Heart left ventricle (tissue), 16 donors: ENCODE measurements at places on chromosomes 13 and 19. TPM values are rescaled to one million over a fixed set of nuclear protein-coding genes. Genes with fewer than 3 reads are reported as not detected.

CLPTM1 gene
- total RNA-seq, result 89.9 TPM

ZNF534 gene
- 0.38 TPM for total RNA-seq

GRCh38 chr13:90362707-90363106 lies 984.8 kb upstream of the MIR17HG start:
- no peak overlapping the region for H3K4me3 ChIP-seq
- H3K27me3 ChIP-seq, result no peaks in the 10 kb centered on the region
- no peaks in the 10 kb centered on the region for H3K4me1 ChIP-seq
- no peaks in the 10 kb centered on the region for H3K36me3 ChIP-seq
- no peak for DNase-seq
- no peak overlapping the region for H3K27ac ChIP-seq

GRCh38 chr19:5850743-5851293 lies 431 bp downstream of the FUT3 start:
- H3K27ac ChIP-seq, result no peak overlapping the region
- no peaks in the 10 kb centered on the region for H3K36me3 ChIP-seq
- no peaks in the 10 kb centered on the region for H3K27me3 ChIP-seq

DNA sequence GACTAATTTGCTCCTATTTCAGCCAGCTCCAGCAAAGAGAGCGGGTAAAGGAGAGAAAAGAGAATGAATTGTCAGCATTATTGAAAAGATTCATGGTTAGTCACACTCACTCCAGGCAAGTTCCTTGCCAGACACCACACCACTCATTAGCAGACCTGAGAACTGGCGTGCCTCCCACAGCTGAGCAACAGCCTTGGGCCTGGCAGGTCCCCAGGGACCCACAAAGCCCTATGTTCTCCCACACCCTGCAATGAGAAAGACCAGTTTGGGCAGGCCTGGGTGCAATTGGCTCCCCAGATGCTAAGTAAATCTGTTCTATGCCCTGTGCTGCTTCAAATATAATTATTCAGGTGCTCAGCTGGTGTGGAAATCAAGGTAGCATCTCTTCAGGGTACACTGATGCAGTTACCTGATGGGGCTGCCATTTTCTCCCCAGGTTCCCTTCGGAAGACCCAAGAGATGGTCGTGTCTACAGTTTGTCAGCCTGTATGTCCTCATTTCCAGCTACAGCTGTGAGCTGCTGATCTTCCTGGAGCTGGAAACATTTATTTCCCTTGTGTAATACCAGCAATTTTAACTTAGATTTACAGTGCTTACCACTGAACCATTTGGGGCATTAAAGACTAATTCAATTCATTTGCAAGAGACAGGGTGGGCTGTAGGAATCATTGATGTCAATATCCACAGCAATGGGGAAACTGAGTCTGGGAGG lies 405.0 kb downstream of the COG6 start:
- no peaks in the 10 kb centered on the region for H3K36me3 ChIP-seq
- H3K27me3 ChIP-seq, result no peaks in the 10 kb centered on the region
- peaks cover 28% of the 10 kb centered on the region for H3K4me1 ChIP-seq
- no peak overlapping the region for H3K4me3 ChIP-seq
- no peak overlapping the region for H3K27ac ChIP-seq
- DNase-seq, result peak; percentile 60

DNA sequence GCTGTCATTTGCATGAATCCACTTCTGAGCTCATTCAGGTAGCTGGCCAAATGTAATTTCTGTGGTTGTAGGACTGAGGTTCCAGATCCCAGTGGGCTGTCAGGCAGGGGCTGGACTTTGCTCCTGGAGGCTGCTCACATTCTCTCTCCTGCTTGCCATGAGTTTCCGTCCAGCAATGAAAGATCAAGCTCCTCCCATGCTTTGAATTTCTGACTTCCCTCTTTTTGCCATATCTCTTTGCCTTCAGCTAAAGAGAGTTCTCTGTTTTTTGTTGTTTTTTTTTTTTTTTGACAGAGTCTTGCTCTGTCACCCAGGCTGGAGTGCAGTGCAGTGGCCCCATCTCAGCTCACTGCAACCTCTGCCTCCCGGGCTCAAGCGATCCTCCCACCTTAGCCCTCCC lies 76.9 kb downstream of the ING1 start:
- no peak for DNase-seq
- no peak overlapping the region for H3K4me3 ChIP-seq
- no peak overlapping the region for H3K27ac ChIP-seq
- no peaks in the 10 kb centered on the region for H3K36me3 ChIP-seq
- H3K4me1 ChIP-seq, result no peaks in the 10 kb centered on the region
- H3K27me3 ChIP-seq, result no peaks in the 10 kb centered on the region

DNA sequence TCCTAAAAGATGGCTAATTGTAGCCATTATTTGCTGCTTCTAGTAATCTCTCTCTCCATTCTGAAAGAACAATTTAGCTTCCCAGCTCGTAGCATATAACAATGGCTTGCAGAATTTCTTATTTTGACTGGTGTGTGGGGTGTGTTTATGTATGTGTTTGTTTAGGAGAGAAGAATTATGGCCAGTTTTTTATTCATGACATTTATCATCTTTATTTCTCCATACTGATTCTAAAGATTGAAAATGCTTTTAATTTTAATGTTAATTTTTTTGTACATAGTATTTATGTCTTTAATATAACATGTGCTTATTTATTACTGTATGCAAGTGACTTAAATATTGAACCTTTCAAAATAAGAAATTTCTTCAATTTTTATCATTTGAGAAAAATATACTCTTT lies 115.8 kb upstream of the TMTC4 start:
- H3K36me3 ChIP-seq, result no peaks in the 10 kb centered on the region
- H3K4me3 ChIP-seq, result no peak overlapping the region
- H3K4me1 ChIP-seq, result no peaks in the 10 kb centered on the region

- peaks cover 60% of the 10 kb centered on the region for H3K36me3 ChIP-seq
- H3K4me1 ChIP-seq, result peaks cover 17% of the 10 kb centered on the region
- no peak overlapping the region for H3K4me3 ChIP-seq
- H3K27ac ChIP-seq, result no peak overlapping the region
- DNase-seq, result no peak
Observed at GRCh38 chr19:34367624-34367957, 2.6 kb downstream of the GPI start.

DNA sequence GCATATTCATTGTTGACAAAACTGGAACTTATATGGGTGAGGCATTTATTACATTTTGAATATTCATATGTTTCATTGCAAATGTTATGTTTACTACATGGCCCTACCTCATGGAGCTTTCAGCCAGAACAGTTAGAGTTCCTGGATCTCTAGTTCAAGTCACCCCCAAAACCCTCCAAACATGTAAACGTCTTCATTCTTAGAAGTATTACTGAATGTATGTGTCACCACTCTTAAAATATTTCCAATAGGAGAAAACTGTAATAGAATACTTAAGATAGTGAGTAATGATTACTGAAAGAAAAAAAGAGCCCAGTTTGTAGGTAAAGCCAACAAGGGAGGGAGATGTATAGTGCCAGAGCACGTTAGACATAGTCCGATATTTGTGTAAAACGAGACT lies 23.5 kb downstream of the URI1 start:
- no peak overlapping the region for H3K4me3 ChIP-seq
- H3K4me1 ChIP-seq, result peaks cover 18% of the 10 kb centered on the region
- H3K27ac ChIP-seq, result no peak overlapping the region
- H3K27me3 ChIP-seq, result no peaks in the 10 kb centered on the region
- DNase-seq, result no peak

DNA sequence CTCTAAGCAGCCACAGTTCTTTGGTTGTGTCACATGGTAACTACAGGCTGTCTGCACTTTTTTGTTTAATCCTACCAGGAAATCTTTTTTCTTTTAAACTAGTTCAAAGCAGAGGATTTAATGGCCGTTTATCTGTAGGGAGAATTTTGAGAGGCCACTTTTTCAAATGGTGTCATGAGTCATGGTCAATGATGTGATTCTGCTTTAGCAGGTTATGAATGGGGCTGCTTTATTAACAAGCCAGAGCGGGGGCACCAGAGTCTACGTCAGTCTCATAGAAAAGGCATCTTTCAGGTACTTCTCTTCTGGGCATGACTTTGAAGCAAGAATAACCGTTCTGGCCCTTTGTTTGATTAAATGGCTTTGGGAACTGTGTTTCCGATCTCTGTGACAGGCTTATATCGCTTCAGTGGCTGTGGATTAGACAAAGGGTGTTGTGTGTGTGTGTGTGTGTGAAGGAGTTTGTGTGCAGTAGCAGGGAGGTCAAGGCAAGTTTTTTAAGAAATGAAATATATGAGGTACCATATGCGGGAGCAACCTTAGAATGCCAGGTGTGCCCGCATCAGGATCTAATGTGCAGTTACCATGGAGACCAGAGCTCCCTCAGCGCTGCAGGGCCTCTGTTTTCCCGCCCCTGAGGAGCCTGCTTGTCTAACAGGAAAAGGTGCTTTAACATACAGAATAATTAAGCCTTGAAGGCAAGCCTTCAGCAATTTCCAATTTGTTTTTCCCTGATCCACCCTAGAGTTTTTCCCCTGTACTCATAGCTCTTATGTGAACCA lies 120.5 kb downstream of the KATNAL1 start:
- no peak overlapping the region for H3K27ac ChIP-seq
- H3K4me1 ChIP-seq, result no peaks in the 10 kb centered on the region
- no peaks in the 10 kb centered on the region for H3K27me3 ChIP-seq
- DNase-seq, result no peak

DNA sequence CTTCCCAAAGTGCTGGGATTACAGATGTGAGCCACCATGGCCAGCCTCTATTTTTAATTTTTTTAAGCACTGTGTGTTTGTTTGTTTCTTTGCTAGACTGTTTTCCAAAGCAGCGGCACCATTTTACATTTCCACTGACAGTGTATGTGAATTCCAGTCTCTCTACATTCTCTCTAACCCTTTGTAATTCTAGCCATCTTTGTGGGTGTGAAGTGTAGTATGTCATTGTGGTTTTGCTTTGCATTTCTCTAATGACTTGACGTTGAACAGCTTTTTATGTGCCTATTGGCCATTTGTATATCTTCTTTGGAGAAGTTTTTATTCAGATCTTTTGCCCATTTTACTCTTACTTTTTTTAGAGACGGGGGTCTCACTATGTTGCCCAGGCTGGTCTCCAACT lies 11.6 kb downstream of the PNPLA6 start:
- H3K4me1 ChIP-seq, result peaks cover 32% of the 10 kb centered on the region
- H3K36me3 ChIP-seq, result peaks cover 59% of the 10 kb centered on the region
- no peak overlapping the region for H3K4me3 ChIP-seq
- DNase-seq, result no peak
- no peaks in the 10 kb centered on the region for H3K27me3 ChIP-seq

DNA sequence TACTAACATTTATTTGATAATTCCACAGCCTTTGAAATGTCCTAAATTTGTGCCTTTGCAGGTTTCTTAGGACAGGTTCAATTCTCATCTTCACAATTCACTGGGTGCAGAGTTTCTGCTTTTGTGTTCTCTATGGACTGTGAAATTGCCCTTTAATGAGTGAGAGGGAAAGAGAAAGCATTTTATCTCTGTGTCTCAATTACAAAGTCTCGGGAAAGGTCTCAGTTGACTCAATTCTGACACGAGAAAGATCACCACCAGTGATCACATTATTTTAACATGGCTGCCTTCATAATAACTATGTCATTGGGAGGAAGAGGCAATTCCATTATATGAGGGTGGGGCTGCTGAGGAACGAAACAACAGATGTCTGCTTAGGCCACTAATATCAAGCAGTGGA lies 26.2 kb upstream of the LRCH1 start:
- no peak overlapping the region for H3K27ac ChIP-seq
- no peak for DNase-seq
- H3K27me3 ChIP-seq, result no peaks in the 10 kb centered on the region
- H3K4me3 ChIP-seq, result no peak overlapping the region

GRCh38 chr19:53977991-53978731 lies 13.3 kb upstream of the CACNG6 start:
- peak; percentile 81 for DNase-seq
- no peaks in the 10 kb centered on the region for H3K36me3 ChIP-seq
- no peak overlapping the region for H3K27ac ChIP-seq
- peak overlapping the region; percentile 46 for H3K4me3 ChIP-seq
- H3K4me1 ChIP-seq, result peaks cover 13% of the 10 kb centered on the region
